ENCODE measurements at places on chromosomes 7 and 10.

DNA sequence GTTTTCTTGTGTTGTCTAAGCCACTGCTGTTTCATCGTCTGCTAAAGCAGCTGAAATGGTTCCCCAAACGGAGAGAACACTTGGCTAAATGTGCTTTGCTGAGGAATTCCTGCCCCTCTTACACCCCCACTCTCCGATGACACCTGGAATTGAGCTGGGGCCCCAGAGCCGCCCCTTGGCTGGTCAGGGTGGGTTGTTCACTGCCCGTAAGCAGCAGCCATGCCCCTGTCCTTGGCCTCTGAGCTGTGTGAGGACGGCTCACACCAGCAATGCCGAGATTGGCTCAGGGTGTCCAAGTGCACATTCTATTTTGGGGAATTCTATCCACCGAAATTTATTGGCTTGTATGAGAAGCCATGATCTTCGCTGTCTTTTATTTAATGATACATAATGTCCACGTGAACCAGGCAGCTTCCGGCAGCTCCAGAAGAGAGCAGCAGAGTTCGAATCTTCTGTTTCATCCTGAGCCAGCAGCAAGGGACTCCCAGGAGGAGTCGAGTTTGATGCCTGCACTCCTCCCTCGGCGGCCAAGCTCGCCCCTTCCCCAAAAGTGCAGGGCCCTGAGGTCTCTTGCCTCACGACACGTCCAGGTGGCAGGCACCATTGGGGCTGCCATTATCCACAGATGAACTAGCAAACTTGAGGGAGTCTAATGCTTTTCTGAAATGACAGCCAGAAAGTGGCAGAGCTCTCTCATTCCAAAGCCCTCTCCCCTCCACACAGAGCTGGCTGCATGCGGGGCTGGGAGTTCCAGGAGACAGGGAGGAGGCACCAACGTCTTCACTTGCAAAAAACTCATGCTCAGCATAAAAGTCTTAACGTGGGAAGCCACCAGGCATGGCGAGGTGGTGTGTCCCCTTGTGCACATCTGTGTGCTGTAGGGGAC lies 114.0 kb downstream of the WDR37 start:
- DNase-seq: no peak

DNA sequence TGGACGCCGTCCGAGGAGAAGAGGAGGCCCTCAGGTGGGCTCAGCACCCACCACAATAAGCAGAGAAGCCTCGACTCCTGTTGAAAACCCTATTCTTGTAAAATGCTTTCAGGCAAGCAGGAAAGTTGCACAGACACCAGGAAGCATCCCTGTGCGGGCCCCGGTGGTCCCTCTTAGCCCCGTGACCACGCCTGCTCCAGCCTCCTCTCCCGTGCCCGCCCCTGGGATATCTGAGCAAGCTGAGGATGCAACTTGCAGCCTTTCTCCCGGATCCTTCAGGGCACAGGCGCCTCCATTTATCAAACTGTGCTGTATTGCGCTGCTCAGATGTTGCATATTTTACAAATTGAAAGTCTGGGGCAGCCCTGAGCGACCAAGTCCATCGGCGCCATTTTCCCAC lies 72.7 kb downstream of the CFAP46 start:
- DNase-seq: no peak

- no peak for DNase-seq
These were observed 410.3 kb downstream of the KIF20B start for GRCh38 chr10:90111671-90112070.

- no peak for DNase-seq
These were observed 480.3 kb upstream of the C7orf33 start for GRCh38 chr7:148110097-148110868.

DNA sequence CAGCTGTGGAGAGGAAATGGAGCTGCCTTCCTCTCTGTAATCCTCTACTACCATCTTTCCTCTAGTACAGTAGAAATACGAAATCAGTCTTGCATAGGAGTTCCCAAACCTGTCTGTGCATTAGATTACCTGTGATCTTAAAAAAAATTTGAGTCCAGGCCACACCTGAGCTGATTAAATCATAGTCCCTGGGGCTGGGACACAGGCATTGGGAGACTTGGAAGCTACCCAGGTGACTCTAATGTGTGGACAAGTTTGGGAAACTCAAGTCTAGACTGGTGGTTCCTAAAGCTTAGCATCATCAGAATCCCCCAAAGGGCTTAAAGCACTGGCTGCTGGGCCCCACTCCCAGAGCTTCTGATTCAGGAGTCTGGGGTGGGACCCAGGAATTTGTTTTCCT lies 152.7 kb upstream of the GLI3 start:
- no peak for DNase-seq

GRCh38 chr7:132618956-132619305 lies 42.7 kb upstream of the PLXNA4 start:
- DNase-seq: no peak

GRCh38 chr10:14416308-14416700 lies 85.6 kb upstream of the FRMD4A start:
- DNase-seq: no peak

GRCh38 chr7:156639426-156640256 lies 933 bp upstream of the RNF32 start:
- no peak for DNase-seq

GRCh38 chr10:121658111-121658510 lies 59.9 kb upstream of the FGFR2 start:
- DNase-seq: no peak

GRCh38 chr7:86222806-86223205 lies 420.9 kb upstream of the GRM3 start:
- DNase-seq: no peak

DNA sequence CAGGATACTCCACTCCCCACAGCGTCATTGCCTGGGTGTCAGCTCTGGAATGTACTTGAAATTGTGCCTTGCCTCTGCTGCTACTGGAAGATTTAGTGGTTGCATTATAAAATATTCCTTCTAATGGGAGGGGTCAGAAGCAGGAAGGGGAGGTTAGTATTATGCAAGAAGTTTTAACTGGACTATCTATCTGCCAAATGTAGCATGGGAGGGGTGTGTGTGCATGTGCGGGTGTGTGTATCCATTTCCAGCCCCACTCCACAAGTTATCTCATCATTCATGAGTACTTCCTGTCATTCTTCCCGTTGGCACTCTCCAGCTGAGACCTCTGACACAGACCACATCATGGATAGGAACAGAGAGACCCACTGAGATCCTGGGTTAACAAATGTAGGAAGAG lies 13.4 kb downstream of the MBL2 start:
- DNase-seq: no peak

DNA sequence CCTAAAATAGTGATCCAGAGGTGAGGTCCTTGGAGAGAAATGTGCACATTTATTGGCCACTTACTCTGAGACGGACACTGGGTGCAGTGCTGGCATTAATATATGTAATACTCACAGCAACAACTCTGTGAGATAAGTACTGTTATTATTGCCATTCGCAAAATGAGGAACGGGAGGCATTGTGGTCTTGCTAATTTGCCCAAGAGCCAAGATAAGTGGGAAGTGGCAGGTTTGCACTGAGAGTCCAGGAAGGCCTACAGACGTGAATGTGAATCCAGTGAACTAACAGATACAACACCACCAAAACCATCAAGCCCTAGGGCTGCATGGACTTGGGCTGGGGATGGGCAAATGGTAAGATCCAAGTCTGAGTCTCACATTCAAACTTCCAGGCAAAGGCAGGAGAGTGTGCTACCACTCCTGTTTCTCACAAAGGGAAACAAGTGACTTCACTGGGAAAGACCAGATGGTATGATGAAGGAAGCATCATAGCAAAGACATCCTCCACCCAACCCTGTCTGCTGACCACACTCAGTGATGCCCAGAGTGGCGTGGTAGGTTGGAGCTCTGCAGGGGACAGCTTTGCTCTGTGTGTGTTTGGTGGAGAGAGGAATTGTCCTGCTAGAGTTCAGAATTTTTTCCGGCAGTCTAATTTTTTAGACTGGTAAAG lies 19.2 kb downstream of the TMEM273 start:
- DNase-seq: no peak

DNA sequence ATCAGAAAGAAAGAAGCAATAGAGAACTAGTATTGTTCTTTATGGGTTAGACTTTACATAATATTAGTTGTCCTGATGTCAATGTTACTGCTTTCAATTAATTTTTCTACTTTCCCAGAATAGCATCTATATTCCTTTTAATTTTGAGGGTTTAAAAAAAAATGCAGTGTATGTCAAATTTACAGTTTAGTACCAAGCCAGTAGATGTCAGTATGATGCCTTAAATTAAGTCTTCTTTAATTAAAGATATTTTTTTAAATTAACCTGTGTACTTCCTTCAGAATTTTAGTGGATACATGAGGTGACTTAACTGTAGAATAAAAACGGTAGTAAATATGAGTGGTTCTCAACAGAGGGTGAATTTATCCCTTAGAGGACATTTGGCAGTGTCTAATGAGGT lies 35.2 kb upstream of the STOX1 start:
- no peak for DNase-seq

DNA sequence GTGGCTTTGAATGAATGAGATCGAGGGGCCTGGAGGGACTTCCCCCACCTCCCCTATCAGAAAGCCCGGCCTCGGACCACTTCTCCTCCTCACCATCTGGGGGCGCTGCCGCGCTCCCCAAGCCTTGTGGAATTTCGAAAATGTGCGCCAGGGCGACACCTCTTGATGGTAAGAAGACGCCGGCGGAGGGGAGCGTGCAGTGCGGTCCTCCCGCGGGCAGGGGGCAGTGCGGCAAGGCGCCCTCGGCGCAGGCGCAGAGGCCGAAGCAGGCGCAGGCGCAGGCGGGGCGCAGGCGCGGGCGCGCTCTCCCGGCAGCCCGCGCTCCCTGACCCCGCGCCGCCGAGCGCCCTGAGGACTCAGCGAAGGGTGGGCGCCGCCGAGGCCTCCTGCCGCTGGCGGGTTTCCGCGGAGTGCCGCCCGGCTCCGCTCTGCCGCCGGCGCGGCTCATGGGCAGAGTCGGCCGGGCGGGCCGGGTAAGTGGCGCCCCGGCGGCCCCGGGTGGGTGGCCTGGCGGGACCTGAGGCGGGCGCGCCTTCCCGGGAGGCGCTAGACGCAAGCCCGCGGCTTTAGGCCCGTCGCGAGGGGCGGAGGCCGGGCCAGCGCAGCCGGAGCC lies at the start of gene RBM17:
RBM17 (plus strand) TSS at position 314 of the 613 bp plus-strand sequence. CDS start 8,032 bp downstream, outside the sequence.
- peak; percentile 96 for DNase-seq

GRCh38 chr10:99779335-99779734 lies 3.1 kb upstream of the ABCC2 start:
- no peak for DNase-seq

DNA sequence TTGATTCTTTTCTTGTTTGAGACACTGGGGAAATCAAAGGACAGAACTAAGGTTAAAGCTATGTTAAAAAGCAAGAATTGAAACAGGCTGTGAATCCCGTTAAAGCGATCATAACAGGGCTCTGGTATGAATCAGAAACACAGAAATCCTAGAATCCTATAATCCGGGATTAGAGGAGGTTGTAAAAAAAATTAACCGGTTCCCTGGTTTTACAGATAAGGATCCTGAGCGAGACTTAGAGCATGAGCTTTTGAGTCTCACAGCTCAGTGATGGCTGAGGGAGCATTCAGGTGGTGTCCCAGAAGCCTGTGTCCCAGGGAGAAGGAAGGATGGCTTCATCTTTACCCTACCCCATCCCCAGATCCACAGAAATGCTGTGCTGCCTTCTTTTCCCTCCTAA lies 461.3 kb downstream of the PAXIP1 start:
- no peak for DNase-seq

DNA sequence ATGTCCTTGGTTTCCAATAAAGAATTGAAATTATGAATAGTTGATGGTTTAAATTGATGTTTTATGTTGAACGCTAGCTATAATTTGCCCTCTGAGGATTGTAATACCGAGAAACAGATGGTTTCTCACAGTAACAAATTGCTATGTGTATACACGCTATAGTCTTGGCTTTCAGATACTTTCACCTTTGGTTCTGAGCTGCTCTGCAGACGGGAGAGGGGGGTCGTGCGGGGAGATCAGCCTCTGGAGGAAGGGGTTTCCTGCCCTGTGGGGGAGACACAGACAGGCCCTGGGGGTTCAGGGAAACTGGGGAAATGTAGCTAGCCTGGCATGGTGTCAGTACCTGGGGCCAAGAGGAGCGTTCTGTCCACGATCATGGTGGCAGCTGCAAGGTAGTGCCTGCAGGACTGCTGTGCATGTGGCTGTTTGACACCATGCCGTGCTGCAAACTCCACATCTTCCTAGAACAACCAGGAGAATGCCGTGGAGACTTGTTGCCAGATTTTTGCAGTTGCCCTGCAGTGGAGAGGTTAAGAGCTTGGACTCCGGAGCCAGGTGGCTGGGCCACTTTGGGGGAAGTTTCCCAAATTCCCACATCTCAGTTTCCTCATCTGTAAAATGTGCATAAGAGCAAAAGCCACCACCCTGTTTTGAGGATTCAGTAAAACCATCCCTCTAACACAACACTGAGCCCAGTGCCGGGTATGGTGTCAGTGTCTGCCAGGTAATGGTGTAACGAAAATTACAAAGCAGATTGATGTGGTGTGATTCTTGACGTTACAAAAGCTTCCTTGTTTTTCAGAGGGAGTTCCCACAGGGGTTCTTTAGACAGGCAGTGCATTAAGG lies 167.9 kb downstream of the CUX1 start:
- no peak for DNase-seq

- DNase-seq: no peak
These were observed 239.4 kb downstream of the TNS3 start for GRCh38 chr7:47342296-47343060.

DNA sequence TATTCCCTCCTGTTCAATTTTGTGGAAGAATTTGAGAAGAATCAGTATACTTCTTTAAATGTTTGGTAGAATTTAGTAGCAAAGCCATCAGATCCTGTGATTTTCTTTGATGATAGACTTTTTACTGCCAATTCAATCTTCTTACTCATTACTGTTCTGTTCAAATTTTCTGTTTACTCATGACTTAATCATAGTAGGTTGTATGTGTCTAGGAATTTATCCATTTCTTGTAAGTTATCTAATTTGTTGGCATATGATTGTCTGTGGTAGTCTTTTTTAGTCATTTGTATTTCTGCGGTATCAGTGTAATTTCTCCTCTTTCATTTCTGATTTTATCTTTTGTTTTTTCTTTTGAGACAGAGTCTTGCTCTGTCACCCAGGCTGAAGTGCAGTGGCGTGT lies 87.4 kb downstream of the CCDC3 start:
- no peak for DNase-seq

GRCh38 chr7:142714375-142714774 lies 34.9 kb upstream of the PRSS1 start:
- no peak for DNase-seq

- DNase-seq: no peak
These were observed 595.2 kb downstream of the SDK1 start for GRCh38 chr7:3896169-3896765.

Data from stimulated activated CD8-positive, alpha-beta memory T cell treated with anti-CD3 and anti-CD28 coated beads, Interleukin-4, amount 100 ng/mL, for 1 hour (primary cell).